SJSA1 (cell line): ENCODE measurements at places on chromosomes 1 and 21. TPM values are rescaled to one million over a fixed set of nuclear protein-coding genes. Genes with fewer than 3 reads are reported as not detected.

The NRIP1 gene
- 19.6 and 26.0 TPM in 2 replicates for total RNA-seq

The CYP4A11 gene
- not detected in 2 replicates for total RNA-seq

The DLGAP3 gene
- total RNA-seq = not detected in 2 replicates

- no peak overlapping the region for H3K4me3 ChIP-seq
- no peaks in the 10 kb centered on the region for H3K36me3 ChIP-seq
- H3K27ac ChIP-seq = no peak overlapping the region
- H3K27me3 ChIP-seq = no peaks in the 10 kb centered on the region
- H3K4me1 ChIP-seq = no peaks in the 10 kb centered on the region
Measured at GRCh38 chr1:5379176-5379759, 613.0 kb downstream of the NPHP4 start.

GRCh38 chr1:191546803-191547202 is 611.5 kb upstream of the RGS18 start:
- no peaks in the 10 kb centered on the region for H3K4me1 ChIP-seq
- no peaks in the 10 kb centered on the region for H3K27me3 ChIP-seq
- no peak overlapping the region for H3K27ac ChIP-seq
- no peak for DNase-seq
- H3K4me3 ChIP-seq = no peak overlapping the region

DNA sequence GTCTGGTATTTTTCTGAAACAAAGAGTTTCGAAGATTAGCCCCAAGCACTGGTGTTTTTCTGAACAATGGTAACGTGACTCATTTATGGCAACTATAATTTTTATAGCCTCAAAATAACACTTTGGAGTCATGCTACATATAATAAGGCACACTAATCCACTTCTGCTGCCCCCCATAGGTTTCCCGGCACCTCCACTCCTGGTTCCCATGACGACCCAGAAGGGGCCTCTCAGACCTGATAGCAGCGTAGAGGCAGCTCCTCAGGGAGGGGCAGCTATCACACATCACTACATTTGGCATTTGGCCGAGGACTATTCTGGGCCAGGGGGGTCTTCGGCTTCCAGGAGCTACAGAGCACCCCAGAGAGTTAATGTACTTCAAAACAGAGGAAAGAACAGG is 23.3 kb downstream of the CAPN8 start:
- no peak overlapping the region for H3K4me3 ChIP-seq
- no peaks in the 10 kb centered on the region for H3K36me3 ChIP-seq
- H3K27ac ChIP-seq = no peak overlapping the region
- peaks cover 12% of the 10 kb centered on the region; the same call in 1 of the 2 replicates for H3K27me3 ChIP-seq
- H3K4me1 ChIP-seq = no peaks in the 10 kb centered on the region
